IgD-negative memory B cell (primary cell): ENCODE measurements at places on chromosomes 2 and 18. TPM values are rescaled to one million over a fixed set of nuclear protein-coding genes. Genes with fewer than 3 reads are reported as not detected.

The SERPINB3 gene
- not detected for polyA plus RNA-seq

The RIF1 gene
- polyA plus RNA-seq = 30.1 TPM

The KLHL14 gene
- 22.5 TPM for polyA plus RNA-seq

The AMER3 gene
- not detected for polyA plus RNA-seq

The PIKFYVE gene
- 15.5 TPM for polyA plus RNA-seq

The SERPINB13 gene
- polyA plus RNA-seq = not detected

The MYO5B gene
- 1.2 TPM for polyA plus RNA-seq

The MOB1A gene
- 196 TPM for polyA plus RNA-seq

The ASXL3 gene
- not detected for polyA plus RNA-seq
